Suprapubic skin (tissue), 4 donors: ENCODE measurements at places on chromosomes 16 and 17.

- H3K4me3 ChIP-seq, result no peak overlapping the region
- DNase-seq, result no peak
- H3K27me3 ChIP-seq, result no peaks in the 10 kb centered on the region
- no peak overlapping the region for H3K27ac ChIP-seq
These were observed 72.6 kb upstream of the CNEP1R1 start for GRCh38 chr16:49952386-49952785.

DNA sequence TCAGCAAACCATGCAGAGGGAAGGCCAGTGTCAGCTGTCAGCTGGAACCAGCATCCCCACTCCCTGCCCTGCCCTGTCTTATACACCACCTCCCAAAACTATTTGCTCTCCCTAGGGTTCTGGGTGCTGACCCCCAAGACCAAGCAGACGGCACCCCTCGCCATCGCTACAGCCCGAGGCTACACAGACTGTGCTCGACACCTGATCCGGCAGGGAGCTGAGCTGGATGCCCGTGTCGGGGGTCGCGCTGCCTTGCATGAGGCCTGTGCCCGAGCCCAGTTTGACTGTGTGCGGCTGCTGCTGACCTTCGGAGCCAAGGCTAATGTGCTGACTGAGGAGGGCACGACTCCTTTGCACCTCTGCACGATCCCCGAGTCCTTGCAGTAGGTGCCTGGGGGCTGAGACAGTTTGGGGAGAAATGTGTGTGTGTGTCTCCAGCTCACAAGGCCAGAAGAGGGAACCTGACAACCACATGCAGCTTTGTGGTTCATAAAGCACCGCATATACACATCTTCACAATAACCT, 1.5 kb downstream of the ASB16 start:
- H3K4me3 ChIP-seq, result no peak overlapping the region
- no peak for DNase-seq
- H3K4me1 ChIP-seq, result peaks cover 9% of the 10 kb centered on the region
- H3K27ac ChIP-seq, result no peak overlapping the region

DNA sequence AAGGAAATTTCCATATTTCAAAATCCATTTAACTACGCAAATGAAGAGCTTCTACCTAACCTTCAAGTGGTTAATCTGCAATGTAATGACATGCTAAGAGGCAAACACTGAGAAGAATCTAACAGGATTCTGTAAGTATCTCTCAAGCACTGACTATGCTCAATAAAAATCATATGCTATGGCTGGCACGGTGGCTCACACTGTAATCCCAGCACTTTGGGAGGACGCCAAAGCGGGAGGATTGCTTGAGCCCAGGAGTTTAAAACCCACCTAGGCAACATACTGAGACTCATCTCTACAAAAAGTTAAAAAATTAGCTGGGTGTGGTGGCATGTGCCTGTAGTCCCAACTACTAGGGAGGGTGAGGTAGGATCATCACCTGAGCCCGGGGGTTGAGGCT, 32.7 kb downstream of the GNA13 start:
- no peak for DNase-seq
- H3K4me1 ChIP-seq, result peaks cover 73% of the 10 kb centered on the region
- H3K27ac ChIP-seq, result peak overlapping the region; percentile 31
- no peaks in the 10 kb centered on the region for H3K36me3 ChIP-seq

DNA sequence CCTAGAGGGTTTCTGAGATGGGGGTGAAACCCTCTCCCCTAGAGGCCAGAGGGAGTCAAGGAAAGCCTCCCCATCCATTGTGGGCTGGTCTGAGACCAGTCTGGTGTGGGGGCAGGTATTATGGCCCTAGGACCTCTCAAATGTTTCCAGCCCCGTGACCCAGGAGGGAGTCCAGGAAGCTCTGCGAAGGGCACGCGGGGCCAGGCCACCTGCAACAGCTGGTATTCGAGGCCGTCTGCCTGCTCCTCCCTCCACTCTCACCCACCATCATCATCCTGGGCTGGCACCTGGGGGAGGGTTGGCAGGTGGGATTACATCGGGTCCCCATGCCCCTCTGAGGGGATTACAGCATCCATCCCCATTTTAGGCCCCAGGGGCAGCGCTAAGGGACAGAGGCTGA, 38.1 kb upstream of the DLX4 start:
- no peaks in the 10 kb centered on the region for H3K36me3 ChIP-seq
- peaks cover 11% of the 10 kb centered on the region for H3K4me1 ChIP-seq
- peaks cover 32% of the 10 kb centered on the region for H3K27me3 ChIP-seq
- H3K4me3 ChIP-seq, result no peak overlapping the region

- H3K4me1 ChIP-seq, result peaks cover 7% of the 10 kb centered on the region
- H3K4me3 ChIP-seq, result no peak overlapping the region
- H3K36me3 ChIP-seq, result peaks cover 82% of the 10 kb centered on the region
- H3K27ac ChIP-seq, result peak overlapping the region; percentile 26
- H3K27me3 ChIP-seq, result no peaks in the 10 kb centered on the region
These were observed 8.1 kb downstream of the PHB1 start for GRCh38 chr17:49406421-49407061.
